AG04449 (cell line): ENCODE measurements at places on chromosomes 11 and 22.

DNA sequence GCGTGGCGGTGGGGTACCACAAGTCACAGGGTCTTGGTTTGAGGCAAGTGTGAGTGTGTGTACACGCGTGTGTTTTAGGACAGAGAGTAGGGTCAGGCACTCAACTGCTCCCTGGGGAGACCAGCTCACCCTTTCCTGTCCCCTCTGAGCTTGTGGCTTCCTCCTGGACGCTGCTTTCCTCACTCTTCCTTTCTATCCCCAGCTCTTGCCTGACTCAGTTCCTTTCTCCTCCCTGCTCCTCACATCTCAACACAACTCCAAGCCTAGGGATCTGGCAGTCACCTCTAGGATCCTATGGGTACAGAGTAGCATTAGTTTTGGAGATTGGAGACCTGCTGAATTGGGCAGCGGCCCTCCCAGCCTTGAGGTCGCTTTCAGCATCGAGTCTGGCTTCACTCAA, 4.1 kb downstream of the CLCF1 start:
- DNase-seq: no peak

DNA sequence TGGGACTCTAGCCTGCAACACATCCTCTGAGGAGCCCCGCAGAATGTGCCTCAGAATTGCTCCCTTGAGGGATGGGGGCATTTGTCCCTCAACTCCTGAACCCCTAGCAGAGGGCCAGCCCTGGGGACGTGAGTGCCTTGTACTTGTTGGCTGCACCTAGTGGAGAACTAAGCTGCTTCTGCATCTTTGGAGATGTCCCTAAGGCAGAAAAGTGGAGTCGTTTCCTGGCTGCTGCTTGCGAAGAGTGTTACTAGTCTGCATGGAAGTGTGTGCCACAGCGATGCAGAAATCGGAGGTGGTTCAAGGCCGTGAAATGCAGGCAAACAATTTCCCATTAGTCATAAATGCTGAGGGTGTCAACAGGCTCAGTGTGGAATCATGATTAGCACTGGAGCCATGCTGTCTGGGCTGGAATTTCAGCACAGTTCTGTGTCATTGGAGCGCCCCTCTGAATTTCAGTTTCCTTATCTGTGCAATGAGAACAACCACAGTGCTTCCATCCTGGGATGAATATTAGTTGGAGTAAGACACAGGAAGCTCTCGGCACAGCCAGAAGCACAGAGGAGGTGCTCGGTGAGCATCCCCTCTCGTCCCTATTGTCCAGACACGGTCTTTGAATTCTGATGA, 56.5 kb downstream of the MIAT start:
- DNase-seq: peak; percentile 36

DNA sequence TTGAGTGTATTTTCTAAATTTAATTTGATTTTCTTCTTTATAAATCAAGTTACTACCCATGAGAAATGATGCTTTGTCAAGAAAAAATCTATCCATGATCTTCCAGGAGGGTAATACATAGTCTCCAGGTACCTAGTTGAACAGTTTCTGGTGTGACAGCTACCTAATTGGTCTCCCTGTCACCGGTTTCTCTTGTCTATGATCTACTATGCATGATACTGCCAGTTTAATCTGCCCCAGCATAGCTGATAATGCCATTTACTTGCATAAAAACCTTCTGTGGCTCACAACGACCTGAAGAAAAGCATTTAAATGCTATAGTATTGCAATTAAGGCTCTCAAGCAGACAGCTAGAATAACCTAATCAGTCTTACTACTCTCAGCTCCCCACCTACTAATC, 349.5 kb downstream of the DLG2 start:
- DNase-seq: no peak

DNA sequence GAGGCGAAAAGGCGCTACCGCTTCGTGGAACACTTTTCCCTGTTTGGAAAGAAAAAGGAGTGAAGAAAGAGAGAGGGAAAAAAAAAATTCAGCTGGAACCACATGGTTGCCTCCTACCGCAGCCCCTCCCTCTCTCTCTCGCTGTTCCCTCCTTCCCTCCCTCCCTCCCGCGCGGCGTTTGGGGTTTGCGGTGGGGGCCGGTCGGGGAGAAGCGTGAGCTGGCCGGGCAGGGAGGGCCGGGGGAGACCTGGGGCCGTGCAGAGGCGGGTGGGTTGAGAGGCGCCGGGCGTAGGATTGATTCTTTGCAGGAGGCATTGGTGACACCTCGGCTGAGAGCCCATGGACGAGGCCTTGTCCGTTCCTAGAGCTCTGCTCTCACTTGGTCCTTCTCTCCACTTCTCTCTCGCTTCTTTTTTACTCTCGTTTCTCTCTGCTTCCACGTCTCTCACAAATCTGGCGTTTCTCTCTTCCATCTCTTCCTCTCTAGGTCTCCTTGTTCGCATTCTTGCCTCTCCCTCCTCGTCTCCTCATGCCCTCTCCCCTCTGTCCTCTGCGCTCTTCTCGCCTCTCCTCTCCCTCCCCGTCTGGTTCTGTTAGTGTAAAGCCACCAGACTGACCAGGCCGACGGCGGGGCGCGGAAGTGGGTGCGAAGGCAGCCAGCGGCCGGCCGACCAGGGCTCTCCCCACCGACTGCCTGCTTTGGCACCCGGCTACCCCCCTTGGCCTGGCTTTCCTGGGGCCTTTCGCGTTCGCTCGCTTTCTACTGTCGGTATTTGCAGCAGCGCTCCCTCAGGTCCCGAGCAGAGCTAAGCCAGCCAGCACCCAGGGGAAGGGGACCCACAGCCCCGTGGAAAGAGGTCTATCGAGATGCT, at the start of gene CLMP:
TSS of gene CLMP (minus strand) at position 61 of the 872 bp plus-strand sequence. CDS start 308 bp downstream, outside the sequence.
- DNase-seq: no peak

DNA sequence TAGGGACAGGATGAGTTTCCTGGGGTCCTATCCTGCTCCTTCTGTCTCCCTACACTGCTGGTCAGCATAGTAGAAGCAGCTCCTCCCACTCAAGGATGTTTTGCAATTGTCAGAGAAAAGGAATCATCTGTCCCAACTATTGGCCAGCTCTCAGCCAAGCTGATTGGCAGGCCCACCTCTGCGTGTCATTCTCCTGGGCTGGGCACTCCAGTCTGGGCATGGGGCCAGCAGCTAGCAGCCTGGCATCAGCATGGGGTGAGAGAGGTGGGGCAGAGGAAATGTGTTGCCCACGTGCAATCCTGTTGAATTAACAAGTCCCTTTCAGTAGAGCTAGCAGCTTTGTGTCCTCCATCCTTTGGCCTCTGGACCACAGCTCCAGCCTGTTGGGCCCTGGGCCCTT, 14.1 kb downstream of the ANKK1 start:
- no peak for DNase-seq

DNA sequence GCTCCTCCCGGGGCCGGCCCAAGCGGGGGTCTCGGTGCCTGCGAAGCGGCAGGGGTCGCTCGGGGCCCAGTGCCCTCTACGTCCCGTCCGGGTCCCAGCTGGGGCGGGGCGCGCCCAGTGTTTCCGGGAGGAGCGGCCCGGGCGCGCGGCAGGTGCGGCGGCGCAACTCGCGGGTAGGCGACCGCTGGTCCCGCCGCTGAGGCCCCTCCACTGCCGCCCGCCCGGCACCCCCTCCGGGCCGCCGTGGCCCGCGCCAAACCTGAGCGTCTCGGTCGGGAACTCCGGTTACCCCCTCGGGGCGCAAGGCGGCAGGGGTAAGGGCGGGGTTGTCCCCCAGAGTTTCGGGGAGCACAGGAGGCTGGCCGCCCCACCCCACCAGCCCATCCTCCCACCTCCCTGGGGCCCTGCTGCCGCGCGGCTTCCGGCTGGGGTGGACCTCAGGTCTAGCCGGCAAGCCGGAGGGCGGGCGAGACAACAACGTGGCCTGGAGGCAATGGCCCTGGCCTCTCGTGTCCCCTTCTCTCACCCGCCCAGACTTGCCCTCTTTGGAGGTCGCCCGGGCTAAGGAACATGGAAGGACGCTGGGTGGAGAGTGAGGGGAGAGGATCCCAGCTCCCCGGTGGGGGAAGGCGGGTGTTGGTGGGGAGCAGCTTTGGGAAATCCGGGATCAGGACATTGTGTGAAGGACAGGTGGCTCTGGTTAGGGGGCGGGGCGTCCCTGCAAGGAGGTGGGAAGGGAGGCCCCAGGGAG, 398 bp upstream of the CRACR2B start:
- no peak for DNase-seq

- no peak for DNase-seq
These were observed 335.2 kb downstream of the MIAT start for GRCh38 chr22:26992556-26992955.

DNA sequence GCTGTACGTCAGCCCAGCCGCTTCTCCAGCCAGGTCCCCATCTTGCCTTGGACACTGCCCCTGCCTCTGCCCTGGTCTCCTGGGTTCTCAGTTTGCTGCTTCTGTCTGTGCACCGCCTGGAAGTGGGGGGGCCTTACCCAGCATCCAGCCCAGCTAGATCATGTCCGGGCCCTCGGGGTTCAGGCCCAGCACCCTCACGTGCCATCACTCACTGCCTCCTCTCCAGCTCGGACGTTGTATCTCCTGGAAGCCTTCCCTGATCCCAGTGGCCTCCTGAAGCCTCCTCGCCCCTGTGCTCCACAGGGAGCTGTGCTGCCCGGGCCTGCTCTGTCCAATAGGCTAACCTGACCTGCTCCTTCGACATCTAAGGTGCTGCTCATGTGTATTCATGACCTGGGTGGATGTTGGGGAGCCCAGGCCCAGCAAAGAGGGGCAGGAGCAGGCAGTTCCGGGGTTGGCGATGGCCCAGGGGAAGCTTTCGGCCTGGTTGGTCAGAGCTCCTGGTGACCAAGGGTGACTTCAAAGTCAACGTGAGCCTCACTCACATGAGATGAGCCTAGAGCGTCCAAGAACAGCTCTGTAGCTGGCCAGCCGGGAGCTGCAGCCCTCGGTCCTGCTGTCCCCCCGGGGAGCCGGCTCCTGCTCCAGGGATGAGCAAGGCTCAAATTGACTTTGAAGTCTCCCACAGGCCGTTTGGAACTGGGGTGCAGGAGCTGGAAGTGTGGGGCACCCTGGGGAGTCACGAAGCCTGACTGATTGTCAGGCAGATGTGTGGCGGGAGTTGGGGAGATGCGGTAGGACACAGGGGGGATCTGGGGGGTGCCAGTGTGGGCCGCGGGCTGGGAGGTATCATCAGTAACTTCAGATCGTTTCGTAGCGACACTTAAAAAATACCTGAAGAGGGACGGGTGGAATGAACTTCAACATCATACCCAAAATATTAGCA, 5.2 kb upstream of the ASCL2 start:
- DNase-seq: no peak

GRCh38 chr11:112995423-112996090, 34.3 kb downstream of the NCAM1 start:
- DNase-seq: no peak

DNA sequence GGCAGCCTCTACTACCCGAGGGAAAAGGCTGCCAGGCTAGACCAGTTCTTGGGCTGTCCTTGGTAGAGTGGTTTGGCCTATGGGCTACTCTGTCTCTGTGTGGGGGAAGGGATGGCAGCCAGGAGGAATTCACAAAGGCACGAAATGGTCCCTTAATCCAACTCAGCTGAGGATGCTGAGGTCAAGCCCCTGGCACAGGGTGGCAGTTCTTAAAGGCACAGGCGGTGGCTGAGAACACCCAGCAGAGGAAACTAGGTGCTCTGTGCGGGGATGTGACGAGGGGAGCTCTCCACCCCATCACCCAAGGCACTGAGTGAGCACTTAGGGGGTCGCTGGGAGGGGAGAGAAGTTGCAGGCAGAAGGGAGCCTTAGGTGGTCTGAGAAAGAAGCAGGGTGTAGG, at the start of gene MFRP:
TSS of gene MFRP (minus strand) at position 101 of the 400 bp plus-strand sequence. CDS start 192 bp downstream, outside the sequence.
- DNase-seq: no peak

GRCh38 chr11:18540207-18541009, 13.7 kb upstream of the TSG101 start:
- no peak for DNase-seq

DNA sequence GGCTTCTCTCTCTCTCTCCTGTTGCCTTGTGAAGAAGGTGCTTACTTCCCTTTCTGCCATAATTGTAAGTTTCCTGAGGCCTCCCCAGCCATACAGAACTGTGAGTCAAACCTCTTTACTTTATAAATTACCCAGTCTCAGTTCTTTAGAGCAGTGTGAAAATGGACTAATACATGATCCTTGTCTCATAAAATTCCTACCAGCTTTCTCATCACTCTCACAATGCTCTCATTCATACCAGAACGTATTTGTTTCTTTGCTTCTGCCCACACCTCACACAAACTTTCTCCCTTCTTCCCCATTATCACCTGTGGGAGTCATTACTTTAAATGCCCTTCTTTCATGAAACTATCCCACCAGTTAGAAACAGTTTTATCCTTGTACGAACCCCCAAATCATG, 62.7 kb upstream of the ARHGAP42 start:
- no peak for DNase-seq

GRCh38 chr11:65641297-65642013, 3.6 kb downstream of the SIPA1 start:
- DNase-seq: no peak

DNA sequence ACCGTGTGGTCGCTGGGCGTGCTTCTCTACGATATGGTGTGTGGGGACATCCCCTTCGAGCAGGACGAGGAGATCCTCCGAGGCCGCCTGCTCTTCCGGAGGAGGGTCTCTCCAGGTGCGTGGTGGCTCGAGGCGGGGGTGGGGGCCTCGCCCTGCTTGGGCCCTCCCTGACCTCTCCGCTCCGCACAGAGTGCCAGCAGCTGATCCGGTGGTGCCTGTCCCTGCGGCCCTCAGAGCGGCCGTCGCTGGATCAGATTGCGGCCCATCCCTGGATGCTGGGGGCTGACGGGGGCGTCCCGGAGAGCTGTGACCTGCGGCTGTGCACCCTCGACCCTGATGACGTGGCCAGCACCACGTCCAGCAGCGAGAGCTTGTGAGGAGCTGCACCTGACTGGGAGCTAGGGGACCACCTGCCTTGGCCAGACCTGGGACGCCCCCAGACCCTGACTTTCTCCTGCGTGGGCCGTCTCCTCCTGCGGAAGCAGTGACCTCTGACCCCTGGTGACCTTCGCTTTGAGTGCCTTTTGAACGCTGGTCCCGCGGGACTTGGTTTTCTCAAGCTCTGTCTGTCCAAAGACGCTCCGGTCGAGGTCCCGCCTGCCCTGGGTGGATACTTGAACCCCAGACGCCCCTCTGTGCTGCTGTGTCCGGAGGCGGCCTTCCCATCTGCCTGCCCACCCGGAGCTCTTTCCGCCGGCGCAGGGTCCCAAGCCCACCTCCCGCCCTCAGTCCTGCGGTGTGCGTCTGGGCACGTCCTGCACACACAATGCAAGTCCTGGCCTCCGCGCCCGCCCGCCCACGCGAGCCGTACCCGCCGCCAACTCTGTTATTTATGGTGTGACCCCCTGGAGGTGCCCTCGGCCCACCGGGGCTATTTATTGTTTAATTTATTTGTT, 2.4 kb downstream of the PIM3 start:
- no peak for DNase-seq

- DNase-seq: no peak
These were observed 40.4 kb downstream of the SHISAL1 start for GRCh38 chr22:44272401-44272771.

DNA sequence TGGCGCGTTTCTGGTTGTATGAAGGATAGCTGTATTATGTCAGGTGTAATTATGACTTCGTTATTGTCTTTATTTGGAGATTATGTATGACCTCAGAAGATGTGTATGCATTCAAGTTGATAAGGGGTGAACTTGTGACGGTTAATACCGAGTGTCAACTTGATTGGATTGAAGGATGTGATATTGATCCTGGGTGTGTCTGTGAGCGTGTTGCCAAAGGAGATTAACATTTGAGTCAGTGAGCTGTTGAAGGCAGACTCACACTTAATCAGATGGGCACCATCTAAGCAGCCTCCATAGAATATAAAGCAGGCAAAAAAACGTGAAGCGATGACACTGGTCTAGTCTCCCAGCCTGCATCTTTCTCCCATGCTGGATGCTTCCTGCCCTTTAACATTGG, 15.3 kb upstream of the CD82 start:
- DNase-seq: no peak

GRCh38 chr22:41772645-41773044, 27.8 kb upstream of the CCDC134 start:
- no peak for DNase-seq

GRCh38 chr11:114044042-114044871, 15.3 kb upstream of the ZBTB16 start:
- DNase-seq: no peak
